ENCODE measurements at places on chromosomes 7 and 10.
A peak's percentile ranks its signal among the peaks of the same experiment; 100 is the strongest.

DNA sequence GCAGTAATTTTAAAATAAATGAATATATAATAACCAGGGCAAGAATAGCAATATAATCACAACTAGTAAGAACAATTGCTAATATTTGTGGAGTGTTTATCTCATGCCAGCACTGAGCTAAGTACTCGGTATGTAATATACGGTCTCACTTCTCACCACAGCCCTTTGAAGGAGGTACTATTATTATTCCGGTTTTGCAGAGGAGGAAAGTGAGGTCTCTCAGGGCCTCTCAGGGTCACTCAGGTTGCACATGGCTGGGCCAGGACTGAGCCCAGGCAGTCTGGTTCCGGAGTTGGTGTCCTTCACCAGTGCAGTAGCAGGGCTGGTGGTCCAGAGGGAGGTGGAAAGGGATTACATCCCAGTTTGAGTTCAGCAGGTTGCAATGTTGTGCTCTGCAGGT lies 80.9 kb downstream of the CHN2 start:
- DNase-seq, result no peak

GRCh38 chr10:94238006-94238617 lies 124.6 kb downstream of the NOC3L start:
- no peak for DNase-seq

GRCh38 chr10:89670926-89671325 lies 25.9 kb upstream of the PANK1 start:
- no peak for DNase-seq

GRCh38 chr10:114458955-114459354 lies 54.7 kb upstream of the AFAP1L2 start:
- DNase-seq, result no peak

DNA sequence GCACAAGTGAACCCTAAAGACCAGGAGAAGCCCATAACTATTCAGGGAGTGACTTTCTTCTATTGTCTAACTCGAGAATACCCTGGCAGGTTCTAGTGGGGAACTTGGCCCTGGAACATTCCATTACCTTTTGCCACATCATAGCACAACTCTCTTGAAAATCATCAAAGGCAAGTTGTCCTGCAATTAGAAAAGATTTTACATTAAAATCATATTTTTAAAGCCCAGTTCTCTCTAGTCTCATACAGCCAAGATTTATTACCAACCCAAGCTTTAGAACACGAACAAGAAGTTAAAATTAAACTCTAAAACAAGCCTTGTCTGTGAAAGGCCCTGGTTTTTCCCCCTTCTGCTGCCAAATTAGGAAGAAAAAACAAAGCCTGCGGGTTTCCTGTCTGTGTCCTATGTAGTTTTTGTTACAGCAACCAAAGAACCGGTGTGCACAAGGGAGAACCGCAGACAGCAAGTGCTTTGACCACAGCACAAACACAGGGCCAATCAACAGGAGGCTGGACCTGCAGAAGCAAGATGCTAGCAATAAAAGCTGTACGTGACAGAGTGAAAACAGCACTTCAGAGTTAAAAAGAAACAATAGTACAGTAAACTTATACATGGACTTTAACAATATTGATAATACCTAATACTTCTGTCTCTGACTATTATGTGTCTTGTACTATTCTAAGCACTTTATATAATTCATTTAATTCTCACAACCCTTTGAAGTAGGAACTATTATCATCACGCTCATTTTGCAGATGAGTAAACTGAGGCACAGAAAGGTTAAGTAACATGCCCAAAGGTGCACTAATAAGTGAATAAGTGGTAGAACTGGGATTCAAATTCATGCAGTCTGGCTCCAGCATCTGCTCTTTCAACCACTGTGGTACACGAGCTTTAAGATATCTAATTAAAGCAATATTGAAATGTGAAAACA lies 65.8 kb downstream of the STK17A start:
- DNase-seq, result peak; percentile 90

DNA sequence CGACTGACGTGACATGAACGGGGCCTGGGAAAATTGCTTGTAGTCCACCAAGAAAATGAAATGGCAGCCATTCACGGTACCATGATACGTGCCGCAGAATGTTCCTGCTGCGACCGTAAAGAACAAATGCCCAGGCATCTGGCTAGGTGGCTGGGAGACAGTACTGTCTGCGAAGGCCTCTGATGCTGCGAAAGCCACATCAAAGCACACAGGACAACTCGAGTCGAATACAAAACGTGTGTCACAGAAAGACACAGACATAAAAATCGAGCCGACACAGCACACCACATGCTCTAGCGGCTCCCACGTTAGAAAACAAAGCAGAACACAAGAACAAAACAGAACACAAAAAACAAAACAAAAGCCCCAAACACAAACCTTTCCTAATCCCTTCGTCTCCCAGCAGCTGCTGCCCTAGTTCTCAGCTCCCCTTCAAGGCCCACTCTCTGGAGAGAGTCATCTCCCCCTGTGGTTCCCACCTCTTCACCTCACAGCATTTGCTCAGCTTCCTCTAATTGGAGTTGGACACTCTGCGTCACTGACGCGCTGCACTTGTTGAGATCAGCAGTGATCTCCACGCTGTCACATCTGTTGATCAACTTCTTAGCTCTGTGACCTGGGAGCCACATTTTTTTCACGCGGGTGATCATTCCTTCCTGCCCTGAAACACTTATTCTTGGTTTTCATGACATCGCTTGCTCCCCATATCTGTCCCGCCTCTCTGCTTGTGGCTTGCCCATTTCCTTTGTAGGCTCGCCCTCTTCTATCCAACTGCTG lies 112.2 kb downstream of the CLEC2L start:
- DNase-seq, result no peak

GRCh38 chr10:11017570-11018431 lies at the start of gene CELF2:
CELF2 (plus strand) TSS chr10:11017872; CDS start chr10:11018090, 218 bp downstream.
- DNase-seq, result peak; percentile 22

- no peak for DNase-seq
Observed at GRCh38 chr10:49282306-49282705, 16.7 kb upstream of the C10orf71 start.

DNA sequence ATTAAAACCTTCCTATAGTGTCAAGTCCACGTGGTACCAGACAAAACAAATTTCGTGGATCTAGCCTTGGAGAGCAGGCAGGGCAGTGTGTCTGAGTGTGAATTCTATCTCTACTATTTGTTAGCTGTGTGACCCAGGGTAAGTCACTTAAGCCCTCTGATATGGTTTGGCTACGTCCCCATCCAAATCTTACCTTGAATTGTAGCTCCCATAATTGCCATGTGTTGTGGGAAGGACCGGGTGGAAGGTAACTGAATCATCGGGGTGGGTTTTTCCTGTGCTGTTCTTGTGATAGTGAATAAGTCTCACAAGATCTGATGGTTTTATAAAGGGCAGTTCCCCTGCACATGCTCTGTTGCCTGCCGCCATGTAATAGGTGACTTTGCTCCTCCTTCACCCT lies 2.8 kb upstream of the NPFFR1 start:
- no peak for DNase-seq

- DNase-seq, result no peak
Observed at GRCh38 chr7:151631570-151631952, 111.9 kb upstream of the RHEB start.

- no peak for DNase-seq
Observed at GRCh38 chr10:18313140-18313530, 172.9 kb downstream of the CACNB2 start.

DNA sequence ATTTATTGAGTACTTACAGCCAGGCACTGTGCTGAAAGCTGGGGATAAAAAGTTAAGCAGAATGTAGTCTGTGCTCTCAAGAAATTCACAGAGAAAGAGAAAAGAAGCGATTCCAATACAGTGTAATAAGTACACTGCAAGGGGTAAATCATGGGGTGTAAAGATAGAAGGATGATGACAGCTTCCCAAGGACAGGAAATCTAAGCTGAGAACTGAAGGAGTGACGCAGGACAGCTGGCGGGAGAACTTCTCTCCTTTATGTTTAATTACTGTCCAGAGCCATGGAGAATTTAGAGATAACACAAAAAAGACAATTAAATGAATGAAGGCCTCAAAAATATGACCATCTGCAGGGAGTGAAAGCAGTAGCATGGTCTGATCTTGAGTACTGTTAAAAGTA lies 34.8 kb downstream of the C7orf33 start:
- DNase-seq, result no peak

DNA sequence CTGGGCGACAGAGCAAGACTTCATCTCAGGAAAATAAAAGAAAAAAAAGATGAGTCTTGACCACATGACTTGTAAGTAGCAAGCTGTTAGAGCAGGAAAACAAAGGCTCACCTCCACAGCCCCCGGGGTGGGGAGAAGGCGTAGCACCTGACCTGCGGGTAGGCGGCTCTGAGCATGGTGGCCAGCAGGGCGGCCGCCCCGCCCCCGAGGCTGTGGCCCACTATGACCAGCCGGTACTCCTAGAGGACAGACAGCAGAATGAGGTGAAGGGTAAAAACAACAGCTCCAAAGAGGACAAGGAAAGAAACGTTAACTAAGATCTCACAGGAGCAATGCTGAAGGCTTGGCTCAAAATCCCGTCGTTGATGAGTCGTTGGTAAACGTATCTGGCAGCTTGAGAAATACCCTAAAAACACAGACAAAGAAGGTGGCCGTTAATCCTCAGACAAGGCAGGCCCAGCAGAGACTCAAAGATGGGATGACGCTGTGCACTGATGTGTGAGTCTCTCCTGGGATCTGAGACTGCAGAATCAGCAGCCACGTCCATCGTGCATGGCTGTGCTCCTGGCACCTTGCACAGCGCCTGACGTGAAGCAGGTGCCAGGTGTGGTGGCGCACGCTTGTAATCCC lies 31.1 kb downstream of the DAGLB start:
- DNase-seq, result no peak

GRCh38 chr10:112953174-112954159 lies 3.4 kb downstream of the TCF7L2 start:
- no peak for DNase-seq

GRCh38 chr7:55515569-55516279 lies 56.6 kb downstream of the VOPP1 start:
- no peak for DNase-seq

- DNase-seq, result no peak
Observed at GRCh38 chr7:45159296-45159695, 1.7 kb downstream of the RAMP3 start.

DNA sequence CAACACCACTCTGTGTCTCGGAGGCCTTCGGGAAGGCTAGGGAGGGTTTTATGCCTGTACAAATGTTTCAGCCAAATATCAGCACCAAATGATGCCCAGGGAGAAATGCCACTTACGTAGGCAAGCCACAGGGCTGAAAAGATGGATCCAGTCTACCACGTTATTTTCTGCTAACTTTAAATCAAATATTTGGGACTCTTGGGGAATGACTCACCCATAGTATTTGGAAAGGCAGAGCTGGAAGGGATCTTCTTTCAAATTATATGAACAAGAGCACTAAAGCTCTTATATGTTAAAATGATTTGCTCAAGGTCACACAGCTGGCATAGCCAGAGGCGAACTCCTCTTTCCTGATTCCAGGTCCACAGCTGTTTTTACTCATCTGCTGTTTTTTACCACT lies 591.4 kb downstream of the SORCS1 start:
- no peak for DNase-seq

DNA sequence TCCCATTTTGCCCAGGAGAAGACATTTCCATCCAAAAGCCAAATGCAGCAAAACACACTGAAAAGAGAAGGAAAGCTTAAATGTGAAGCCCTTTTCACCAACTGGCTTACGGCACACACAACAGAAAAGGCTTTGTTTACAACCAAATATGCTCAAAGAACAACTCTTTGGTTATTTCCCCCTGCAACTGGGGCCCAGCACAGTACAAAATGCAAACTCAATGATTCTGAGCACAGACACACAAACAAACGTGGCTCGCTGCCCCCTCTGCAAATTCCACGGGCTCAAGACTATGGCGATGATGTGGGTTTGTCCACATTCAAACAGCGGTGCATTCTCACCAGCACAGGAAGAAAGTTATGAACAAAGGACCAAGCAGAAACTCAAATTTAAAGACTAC lies 5.3 kb downstream of the CPXM2 start:
- no peak for DNase-seq

- DNase-seq, result no peak
Observed at GRCh38 chr10:16470747-16471146, 33.9 kb downstream of the PTER start.

- DNase-seq, result no peak
Observed at GRCh38 chr7:93562936-93563335, 11.6 kb downstream of the CALCR start.

DNA sequence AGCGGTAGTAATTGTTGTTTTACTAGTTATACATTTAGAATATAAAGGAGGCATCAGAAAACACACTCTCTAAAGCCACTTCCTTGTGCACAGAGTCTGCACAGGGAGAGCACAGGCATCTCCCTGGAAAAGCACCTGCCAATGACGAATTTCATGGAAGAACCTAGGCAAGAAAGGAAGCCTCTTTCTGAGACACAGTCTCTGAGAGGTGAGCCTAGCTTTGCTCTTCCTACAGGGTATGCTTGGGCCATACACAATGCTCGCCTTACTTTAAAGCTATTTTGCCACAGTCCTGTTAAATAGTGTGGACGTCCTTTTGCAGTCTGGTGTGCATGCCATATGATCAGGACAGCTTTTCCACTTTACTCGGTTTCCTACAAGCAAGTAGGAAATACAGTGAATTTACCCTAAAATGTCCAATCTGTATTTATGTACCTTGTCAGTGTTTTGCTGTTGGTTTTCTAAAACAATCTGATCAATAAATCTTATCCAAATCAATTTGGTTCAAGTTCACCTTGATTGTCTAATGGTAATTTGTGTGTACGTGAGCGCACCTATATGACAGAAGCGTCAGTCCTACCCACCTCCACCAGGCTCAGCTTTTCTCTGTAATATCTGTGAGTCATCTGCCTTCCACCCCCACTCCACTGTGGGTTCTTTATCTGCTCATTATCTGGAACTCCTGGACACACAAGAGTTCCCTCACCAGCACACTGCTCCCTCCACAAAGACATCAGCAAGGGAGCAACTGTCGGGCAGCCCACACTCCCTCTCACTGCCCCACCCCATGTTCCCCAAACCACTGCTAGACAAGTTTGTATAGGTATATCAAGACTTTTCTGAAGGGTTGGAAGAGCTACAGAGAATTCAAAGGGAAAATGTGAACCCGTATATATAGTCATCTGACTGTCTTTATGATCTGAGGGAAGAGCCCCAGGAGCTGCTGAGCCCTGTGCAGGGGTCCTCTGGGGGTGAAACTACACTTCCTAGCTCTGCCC lies 65.2 kb downstream of the KLHDC10 start:
- no peak for DNase-seq

DNA sequence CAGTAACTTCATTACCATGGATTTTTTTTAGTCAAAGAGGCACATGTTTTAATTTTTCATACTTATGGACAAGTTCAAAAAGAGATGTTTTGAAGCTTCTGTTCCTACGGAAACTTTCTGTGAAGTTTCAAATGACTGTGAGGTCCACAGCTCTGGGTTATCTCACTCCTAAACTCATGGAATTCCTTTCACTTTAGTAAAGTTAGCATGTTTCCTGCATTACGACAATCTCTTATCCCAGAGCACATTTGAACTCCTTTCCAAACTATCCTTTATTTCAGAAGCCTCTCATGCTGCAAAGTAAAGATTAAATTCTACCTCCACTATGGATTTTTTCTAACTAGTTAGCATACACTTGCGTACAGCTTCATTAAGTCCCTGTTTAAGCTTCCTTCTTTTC lies 15.3 kb upstream of the ADD3 start:
- no peak for DNase-seq

Data from T-helper 2 cell (primary cell).